ENCODE measurements at places on chromosomes 2 and 18.

- no peak for DNase-seq
Observed at GRCh38 chr2:12514631-12515437, 201.9 kb upstream of the TRIB2 start.

DNA sequence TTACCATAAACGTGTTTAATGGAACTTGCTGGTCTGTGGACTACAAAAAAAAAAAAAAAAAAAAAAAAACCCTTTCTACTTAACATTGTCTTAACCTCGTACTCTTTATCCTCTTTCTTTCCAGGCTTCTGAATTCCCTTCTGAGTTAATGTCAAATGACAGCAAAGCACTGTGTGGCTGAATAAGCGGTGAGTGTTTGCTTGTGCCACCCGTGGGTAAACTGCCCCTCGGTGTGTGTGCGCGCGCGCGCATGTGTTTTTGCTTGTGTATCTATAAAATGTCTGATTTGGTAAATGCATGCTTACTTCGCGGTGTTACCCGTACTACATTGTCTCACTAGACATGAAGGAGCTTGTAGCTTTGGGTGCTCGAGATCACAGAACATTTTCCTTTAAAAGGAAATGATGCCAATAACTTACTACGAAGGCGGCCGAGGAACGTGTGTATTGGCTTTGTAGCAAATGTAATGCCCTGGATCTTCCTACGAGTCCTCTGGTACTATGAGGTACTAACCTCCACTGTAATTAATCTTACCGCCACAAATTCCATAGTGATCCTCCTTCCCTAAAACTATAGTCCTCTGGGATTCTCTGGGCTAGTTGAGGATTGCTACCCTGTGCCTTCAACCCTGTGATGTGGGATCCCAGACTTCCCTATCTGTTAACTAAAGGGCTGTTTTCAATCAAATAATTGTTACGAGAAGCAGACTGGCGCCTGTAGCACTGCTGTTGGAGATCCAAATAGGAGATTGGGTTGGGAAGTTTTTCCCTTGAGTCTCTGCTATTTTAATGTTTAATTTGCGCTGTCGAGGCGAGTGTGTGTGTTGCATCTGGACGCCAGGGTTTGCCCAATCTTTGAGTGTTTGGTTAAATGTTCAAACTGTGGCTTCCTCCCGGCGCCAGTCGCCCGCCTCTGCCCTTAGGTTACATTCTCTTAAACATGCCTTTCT is 1.1 kb downstream of the ID2 start:
- peak; percentile 27 for DNase-seq

- peak; percentile 59 for DNase-seq
Observed at GRCh38 chr2:118089139-118089800, 999 bp downstream of the INSIG2 start.

- DNase-seq, result peak; percentile 44
Observed at GRCh38 chr2:88919087-88919738, 227.7 kb downstream of the RPIA start.

DNA sequence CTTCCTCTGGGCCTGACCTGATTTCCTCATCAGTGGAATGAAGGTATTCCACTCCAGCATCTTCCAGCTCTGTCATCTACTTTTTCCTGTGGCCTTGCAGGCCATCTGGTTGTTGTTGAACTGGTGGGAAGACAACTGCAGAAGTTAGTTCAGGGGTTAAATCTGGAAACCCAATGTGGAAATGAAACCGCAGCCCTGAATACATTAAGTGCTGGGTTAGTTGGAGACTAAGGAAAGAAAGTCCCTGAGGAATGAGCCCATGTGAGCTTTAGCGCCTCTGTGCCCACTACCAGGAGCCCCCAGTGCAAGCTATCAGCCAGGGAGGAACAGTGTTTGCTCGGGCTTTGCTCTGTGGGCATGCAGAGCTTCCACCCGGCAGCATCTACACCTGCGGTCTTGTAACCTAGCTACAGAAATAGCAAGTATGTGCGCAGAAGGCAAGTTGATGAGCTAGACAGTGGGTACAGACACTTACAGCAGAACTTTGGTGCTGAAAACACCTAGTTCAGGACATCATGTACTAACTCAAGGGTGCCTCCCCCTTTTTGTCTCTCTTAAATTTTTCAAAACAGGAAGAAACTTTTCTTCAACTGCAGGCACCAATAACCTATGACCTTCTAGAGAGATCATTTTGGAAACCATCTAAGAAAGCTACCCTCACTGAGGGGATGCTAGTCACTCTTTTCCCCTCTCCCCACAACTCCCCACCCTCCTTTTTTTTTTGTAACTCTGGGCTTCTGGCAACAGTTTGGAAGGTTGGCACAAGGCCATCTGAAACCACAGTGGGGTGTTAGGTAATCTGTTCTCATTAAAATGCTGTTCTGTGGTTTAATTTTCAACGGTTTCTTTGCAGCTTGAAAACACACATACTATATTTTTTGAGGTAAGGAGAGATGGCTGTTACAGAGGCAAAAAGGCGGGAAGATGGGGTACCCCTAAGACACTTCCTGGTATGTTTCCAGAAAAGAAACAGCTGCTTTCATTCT is 18.3 kb upstream of the CXCR4 start:
- no peak for DNase-seq

DNA sequence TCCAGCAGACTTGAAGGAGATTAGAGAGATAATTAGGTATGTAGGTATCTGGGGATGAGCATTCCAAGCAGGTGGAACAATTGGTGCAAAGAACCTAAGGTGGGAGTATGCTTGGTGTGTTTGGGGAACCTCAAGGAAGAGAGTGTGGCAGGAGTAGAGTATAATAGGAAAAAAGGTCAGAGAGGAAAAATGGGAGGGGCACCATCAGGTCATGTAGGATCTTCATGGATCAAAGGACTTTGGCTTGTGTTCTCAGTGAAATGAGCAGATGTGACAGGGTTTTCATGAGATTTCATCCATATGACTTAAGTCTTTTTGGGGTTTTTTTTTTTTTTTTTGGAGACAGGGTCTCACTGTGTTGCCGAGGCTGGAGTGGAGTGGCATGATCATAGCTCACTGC is 47.3 kb downstream of the RBBP8 start:
- DNase-seq, result no peak

DNA sequence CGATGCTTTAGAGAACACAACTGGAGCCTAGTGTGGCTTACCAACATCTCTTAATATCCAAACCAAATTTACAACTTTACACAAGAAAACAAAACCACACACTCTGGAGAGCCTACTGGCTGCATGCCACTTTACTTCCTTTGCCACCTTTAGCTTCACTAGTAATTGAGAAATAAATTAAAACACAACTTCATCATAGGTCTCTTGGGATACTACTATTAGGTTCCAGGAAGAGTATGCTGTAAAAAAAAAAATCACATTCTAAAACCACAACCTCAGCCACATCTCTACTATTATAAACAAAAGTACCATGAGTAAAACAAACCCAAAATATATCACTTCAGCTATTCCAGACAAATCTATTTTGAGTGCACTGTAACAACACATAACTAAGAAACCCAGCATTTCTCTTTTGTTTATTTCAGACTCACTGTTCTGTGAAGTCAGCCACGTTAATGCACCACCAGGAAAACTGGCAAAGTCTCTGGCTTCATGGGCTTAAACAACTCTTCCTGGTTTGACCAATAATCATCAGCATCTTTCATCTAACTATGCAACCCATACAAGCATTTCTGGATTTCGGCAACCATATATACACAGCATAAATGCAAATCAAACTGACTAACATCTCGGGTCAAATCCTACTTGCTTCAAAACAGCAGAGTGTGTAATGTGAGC is 59.1 kb downstream of the REV1 start:
- DNase-seq, result no peak

DNA sequence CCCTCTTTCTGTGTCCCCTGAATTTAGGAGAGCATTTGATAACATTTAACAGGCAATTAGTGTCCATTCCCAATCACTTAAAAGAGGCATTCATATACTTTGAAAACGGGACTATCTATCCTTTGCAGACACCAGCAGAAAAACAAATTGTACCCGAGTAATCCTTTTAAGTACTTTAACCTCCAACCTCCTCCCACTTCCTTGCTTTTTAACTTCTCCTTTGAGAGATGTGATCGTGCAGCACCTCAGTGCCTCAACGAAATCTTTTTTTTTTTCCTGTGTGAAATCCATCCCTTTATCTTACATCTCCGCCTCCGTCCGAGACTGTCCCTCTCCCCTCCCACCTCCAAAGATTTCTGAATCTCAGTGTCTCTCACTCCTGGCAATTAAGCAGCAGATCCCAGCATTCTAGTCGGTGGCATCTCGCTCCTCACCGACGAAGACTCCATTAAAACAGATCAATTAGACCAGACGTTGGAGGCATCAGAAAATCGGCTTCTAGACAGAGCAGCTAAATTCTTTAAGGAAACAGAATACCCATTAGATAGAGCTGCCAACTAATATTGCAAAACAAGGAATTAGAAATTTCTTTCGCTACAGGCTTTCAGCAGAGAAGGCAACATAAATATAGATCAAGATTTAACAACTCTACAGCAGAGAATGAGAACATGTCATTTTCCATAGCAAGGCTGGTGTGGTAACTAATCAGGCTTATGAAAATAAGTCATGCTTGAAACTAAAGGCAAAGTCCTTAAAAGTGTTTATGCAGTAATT is 1.9 kb upstream of the TMEFF2 start:
- DNase-seq, result no peak

DNA sequence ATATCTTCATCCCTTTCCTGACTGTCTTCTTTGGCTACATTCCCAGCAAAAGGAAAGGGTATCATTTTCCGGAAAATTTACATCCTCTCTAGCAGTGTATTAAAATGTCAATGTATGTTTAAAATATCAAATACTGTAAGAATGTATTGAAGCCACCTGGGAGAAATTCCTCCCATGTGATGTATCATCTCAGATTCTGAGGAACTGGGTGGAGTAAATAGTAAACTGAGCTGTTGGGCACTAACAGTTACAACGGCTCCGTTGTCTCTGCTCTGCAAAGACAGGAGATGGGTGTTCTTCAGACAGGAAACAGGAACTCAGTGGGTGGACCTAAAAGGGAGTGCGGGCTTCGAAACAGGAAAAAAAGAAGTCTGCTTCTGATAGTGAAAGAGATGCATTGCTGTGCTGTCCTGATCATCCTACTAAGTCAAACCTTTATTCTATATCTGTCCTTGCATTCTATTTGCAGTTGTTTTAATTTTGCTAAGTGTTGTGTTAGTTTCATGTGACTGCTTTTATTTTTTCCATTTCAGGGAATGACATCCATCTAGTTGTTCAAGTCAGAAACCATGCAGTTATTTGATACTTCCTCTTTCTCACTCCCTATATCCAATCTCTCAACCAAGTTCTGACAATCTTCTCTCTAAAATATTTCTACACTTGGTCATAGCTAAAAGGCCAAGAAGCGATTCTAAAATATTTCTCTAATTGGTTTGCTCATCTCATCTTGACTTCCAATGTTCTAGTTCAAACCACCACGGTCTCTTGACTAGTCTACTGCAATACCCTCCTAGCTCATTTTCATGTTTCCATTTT is 19.4 kb downstream of the DOK1 start:
- no peak for DNase-seq

GRCh38 chr2:217071416-217071815 is 211.6 kb upstream of the TNP1 start:
- DNase-seq, result no peak

GRCh38 chr2:166361351-166362153 is 14.2 kb downstream of the SCN9A start:
- peak; percentile 57 for DNase-seq

- DNase-seq, result no peak
Observed at GRCh38 chr18:24121625-24122024, 17.2 kb upstream of the CABYR start.

GRCh38 chr2:21317131-21317530 is 193.4 kb downstream of the TDRD15 start:
- peak; percentile 36 for DNase-seq

GRCh38 chr2:66437109-66437690 is 2.3 kb downstream of the MEIS1 start:
- DNase-seq, result no peak

DNA sequence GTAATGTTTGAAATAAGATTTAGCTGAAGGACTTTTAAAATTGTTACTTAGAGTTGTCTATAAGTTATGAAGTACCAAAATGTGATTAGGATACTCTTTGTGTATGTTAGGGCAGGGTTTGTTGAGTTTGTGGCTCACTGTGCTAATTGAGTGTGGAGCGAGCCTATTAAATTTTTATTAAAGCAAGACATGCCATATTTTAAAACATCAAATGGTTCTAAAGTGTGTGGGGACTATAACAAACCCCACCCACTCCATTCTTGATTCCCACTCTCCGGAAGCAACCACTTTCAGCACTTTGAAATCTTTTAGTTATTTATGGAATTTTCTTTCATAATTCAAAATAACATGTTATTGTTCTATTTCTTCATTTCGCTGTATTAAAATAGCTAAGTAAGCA is 1.8 kb downstream of the HNMT start:
- no peak for DNase-seq

GRCh38 chr2:46645681-46646162 is 166.4 kb downstream of the TMEM247 start:
- no peak for DNase-seq

- DNase-seq, result no peak
Observed at GRCh38 chr2:109017017-109017416, 28.0 kb upstream of the EDAR start.

DNA sequence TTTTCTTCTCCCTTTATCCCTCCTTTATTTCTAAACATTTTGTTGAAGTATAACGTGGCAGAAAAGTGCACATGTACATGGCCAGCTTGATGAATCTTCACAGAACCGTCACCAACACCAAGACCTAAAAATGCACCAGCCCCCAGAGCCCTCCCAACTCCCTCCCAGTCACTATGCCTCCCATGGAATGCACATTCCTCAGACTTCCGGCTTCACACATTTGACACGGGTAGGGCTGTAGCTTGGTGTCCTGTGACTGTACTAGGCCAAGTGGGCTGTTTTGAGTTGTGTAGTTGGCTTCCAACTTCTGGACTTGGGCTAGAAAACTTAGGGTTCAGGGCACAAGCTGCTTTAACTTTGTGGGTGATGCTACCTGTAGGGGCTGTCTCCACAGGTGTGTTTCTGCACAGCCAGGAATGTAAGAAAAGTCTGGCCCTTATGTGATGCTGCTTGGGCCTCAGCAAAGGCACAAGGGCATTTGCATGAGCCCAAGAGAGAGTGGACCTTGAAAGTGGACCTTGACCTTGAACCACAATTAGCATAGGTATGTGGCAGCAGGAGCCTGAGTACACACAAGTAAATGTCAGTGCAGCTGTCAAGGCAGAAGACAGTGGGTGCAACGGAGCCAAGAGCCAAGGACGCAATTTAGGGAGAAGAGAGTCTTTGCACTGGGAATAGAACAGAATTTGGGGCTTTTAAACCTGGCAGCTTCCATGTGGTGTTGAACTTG is 78.4 kb downstream of the SEPTIN10 start:
- no peak for DNase-seq

DNA sequence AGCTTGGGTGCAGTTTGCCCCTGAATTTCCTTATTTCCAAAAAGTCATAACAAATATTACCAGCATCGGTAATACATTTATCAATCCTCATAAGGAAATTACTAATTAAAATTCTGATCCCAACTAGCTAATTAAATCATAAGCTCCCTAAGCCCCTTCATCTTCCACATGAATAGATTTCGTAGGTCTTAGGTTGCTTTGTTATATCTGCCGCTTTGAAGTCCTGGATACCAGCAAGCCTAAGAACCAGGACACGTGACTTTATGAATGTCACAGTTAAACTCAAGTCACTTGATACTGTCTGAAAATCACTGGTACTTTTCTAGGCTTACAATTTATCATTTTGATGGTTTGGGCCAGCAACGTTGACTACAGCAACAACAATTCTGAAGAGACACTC is 134.8 kb upstream of the CAVIN2 start:
- no peak for DNase-seq

- no peak for DNase-seq
Observed at GRCh38 chr2:214244847-214245246, 166.0 kb upstream of the VWC2L start.
